ENCODE measurements at places on chromosomes 4 and X.

DNA sequence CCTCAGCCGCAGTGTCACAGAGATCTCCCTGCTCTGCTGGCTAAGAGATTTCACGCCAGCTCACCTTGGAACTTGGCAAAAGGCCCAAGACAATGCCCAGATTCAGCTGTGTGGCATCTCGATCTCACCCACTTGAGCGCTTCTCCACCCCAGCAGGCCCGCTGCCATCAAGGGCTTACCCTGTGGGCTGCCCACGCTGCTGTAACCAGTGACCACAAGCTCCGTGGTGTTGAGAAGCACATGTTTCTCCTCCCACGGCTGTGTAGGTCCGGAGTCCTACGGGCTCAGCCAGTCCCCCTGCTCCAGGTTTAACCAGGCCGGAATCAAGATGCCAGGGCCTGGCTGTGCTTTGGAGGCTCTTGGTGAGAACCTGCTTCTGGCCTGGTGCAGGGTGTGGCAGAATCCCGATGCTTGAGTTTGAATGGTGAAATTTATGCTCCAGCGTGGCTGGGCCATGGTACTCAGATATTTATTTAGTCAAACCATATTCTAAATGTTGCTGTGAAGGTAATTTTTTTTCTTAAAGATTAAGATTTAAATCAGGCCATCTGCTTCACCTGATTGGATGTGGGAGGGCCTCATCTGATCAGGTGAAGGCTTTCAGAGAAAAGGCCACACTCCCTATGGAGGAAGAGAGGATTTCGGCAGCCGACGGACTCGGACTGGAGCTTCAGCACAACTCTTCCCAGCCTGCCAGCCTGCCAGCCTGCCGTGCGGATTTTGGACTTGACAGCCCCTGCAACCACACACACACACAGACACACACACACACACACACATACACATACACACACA is 24.8 kb upstream of the ADRA2C start:
- no peak for DNase-seq

DNA sequence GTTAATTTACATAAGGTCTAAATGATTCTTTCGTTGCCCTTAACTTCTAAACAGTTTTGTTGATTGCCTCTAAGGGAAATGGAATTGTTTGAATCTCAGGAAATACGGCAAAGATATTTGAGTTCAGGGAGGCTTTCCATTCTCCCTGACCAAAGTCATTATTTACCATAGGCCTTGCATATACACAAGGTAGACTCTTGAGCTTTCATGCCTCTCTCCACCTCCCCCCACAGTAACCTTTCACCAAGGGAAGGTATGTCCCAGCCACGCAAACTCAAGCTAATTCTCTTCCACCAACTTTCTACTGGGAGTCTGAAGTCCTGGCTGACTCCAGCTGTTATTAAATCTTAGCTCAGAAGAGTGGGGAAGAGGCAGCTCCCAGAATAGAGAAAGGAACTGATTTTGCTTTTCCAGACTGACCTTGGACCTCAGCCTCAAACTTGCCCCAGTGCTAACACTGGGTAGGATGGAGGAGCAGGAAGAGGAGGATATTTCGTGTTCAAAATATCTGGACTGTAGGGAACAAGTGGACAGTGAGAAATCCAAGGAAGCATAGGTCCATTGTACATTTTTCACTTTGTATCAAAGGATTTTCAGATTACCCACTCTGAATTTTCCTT is 1.4 kb downstream of the IGSF1 start:
- no peak for DNase-seq

GRCh38 chr4:106301393-106302061 is 14.5 kb downstream of the TBCK start:
- no peak for DNase-seq

DNA sequence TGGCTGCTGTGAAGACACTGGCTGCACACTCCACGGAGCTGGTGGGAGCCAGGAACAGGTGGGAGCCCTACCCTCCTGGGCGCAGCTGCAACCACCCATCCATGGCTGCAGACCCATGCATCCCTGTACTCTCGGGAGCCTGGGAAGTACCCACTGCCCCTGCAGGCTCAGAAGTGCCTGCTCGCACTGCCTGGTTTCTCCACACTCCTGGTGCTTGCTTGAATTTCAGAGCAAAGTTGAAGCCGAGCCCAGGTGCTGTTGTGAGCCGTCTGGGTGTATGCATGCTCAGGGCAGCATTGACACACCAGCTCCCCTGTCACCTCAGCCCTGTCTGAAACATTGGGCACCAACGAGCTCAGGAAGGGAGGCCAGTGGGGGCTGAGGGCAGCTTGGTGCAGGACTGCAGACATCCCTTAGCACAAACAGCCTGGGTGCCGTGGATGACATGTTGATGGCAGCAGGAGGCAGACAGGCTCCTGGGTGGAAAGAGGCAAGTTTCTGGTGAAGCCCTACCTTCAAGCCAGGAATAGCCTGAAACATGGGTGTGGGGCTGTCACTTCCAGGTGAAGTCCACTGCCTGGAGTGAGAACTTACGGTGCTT is 585.9 kb downstream of the PCDH18 start:
- no peak for DNase-seq

- no peak for DNase-seq
Measured at GRCh38 chrX:107834275-107835201, 8.9 kb downstream of the MID2 start.

GRCh38 chr4:98747393-98748091 is 89.1 kb upstream of the TSPAN5 start:
- no peak for DNase-seq

- no peak for DNase-seq
Measured at GRCh38 chrX:9301836-9302235, 163.0 kb upstream of the TBL1X start.

DNA sequence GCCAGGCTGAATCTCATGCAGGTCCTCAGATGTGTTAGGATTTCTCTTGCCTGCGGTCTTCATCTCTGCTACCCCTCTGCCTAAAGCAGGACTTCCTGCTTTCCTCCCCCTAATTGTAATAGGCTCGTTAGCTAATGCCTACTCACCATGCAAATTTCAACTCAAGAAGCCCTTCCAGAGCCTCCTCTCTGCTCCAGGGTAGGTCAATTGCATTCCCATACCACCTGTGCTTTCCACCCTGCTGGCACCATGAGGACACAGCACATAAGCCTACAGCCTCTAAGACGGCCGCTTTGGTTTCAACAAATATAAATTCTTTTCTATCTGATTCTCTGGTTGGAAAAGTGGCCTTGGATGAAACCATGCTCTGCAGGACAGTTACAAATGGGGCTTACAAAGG is 93.9 kb downstream of the QDPR start:
- DNase-seq, result no peak

- DNase-seq, result no peak
Measured at GRCh38 chr4:174157106-174157607, 126.3 kb downstream of the FBXO8 start.

- DNase-seq, result no peak
Measured at GRCh38 chrX:66698273-66699204, 59.7 kb upstream of the EDA2R start.

DNA sequence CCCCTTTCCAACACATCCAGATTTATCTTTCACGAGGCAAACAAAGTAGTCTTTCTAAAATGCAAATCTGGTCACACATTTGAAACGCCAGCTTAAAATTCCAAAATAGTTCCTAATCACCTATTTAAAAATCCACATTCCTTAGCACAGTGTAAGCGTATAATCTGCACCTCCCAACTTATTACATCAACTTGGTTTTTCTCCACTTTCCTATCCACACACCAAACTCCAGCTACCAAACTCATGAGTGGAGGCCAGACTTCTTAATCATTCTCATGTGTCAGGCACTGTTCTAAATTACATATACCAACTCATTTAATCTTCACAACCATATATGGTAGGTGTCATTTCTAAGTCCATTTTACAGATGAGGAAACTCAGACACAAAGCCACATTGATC is 33.8 kb downstream of the ENOX2 start:
- DNase-seq, result no peak

DNA sequence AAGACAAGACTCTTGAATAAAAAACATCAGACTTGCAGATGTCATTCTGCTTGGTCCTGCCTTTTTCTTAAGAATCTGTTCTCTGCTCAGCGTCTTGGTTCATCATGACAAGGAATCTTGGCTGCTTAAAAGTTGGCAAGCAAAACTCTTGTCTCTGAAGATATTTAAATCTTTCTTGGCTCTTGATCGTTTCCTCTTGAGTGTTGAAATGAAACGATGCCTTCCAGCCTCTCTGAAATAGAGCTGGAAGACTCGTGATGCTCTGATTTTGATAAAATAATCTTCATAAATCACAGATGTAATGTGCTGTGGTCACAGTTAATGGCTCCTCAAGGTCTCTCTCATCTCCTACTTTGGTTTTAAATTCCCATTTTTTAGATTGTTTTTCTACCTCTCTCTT is 39.9 kb upstream of the TMEM192 start:
- no peak for DNase-seq

GRCh38 chr4:106603471-106603870 is 234.9 kb upstream of the GIMD1 start:
- DNase-seq, result no peak

DNA sequence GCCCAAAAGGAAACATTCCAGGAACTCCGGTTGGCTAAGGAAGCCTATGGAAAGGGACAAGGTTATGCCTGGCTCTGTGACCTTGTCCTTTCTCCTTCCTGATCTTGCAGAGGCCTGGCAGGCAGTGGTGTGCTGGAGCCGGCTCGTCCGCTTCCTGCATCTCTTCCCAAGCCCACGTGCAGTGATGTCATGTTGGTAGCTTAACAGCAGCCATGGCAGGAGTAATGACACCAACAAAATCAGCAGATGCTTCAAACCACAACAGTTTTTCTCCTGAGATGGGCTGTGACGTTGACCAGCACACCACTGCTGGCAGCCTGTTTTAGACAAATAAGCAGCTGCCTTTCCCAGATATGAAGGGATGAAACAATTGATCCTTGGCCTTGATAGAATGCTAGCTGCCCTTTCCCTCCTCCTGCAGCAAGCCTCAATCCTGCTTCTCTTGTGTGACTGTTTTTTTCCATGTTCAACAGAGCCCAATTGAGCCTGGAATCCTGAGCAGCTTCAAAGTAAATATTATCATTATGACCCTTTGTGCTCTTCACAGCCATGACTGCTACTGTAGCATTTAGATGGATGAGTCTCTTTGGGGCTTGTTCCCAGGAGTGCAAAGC is 23.4 kb downstream of the SEPTIN6 start:
- no peak for DNase-seq

DNA sequence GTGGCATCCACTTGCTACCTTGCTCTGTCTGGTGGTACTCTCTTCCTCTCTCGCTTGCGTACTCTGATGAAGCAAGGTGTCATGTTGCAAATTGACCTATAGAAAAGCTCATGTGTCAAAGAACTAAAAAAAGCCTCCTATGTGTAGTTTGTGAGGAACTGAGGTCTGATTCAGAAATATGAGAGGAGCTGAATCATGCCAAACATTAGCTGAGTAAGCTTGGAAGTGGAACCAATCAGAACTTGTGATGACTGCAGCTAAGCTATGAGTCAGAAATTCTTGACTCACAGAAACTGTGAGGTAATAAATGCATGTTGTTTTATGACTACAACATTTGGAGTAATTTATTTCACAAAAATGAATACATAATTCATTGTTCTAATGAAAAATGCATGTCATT is 2138.8 kb downstream of the PCDH7 start:
- DNase-seq, result no peak

All from activated CD4-positive, alpha-beta T cell treated with anti-CD3 and anti-CD28 coated beads, Interleukin-2, amount 50 U/mL, for 24 hours (primary cell).